Mucosa of gallbladder (tissue), 1 donor: ENCODE measurements at places on chromosomes 13 and 19. TPM values are rescaled to one million over a fixed set of nuclear protein-coding genes. Genes with fewer than 3 reads are reported as not detected.

ANKRD24 gene
- total RNA-seq, result 3.4 TPM

KCNRG gene
- total RNA-seq, result 0.26 TPM

GRCh38 chr13:107069108-107069776 is 501.3 kb upstream of the ARGLU1 start:
- DNase-seq, result no peak

DNA sequence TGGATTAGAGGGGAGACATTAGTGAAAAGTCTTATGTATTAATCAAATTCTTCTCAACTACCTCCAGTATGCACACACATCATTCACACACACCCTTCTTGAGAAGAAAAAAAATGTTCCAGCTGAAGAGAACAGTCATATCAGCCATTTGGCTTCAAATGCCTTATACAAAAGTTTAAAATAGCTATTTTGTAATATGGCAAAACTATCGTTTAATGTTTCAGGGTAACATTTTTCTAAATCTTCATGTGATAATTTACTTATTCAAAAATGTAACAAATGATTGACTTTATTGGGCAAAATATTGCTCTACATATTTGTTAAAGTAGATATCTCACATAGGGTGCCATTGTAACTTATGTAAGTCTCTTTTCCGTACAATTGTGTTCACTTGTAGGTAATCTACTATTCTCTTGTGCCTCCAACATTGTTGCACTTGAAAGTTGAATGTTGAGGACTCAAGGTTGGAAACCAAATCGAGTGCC is 13.6 kb downstream of the ZIC2 start:
- DNase-seq, result no peak

- no peak for DNase-seq
Observed at GRCh38 chr19:808423-808775, 11.1 kb downstream of the PTBP1 start.

DNA sequence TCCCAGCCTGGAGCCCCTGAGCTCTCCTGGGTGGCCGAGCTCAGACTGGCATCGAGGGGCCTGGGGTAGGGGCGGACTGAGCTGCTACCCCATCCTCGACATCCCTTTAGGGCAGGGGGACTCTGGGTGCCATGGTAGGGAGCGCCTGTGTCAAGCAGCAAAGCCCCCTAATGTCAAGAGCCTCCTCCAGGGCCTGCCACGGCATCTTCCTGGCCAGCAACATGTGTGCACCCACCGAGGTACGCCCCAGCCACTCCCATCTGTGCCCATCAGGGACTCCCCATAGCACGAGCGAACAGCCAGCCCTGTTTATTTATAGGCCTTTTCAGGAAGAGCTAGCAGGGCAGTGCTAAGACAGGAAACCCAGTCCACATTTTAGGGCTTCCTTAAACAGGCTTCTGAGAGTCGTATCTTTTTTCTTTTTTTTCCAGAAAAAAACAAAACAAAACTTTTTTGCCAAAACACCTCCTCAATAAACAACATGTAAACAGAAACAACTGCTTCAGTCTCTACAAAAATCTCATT is 14.3 kb downstream of the LRP3 start:
- DNase-seq, result no peak

DNA sequence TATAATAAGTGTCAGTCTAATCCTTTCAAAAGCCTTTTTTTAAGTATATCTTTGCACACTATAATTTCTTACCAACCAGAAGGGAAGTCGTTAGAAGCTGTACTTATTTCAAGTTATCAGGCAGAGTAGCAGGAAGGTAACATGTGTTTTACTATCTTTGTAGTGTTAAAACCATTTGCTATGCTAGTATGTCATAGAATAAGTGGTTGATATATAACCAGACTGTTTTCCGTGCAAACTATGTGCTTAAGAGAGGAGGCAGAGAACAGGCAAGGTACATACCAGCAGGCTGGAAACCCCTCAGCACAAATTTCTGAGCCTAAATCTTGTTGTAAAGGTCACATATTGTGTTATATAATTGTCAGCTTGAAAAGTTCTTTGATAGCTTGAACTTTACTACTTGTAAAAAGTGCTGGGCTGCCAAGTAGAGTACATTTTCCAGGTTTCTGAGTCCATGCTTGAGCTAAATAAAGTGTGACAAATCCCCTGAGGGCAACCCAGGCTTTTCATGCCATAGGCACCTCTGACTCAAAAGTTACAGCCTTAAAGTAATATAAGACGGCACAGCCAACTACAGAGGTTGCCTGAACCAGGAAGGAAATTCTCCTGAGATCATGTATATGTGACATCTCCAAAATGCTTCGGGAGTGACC is 1297.4 kb downstream of the PCDH9 start:
- DNase-seq, result no peak

DNA sequence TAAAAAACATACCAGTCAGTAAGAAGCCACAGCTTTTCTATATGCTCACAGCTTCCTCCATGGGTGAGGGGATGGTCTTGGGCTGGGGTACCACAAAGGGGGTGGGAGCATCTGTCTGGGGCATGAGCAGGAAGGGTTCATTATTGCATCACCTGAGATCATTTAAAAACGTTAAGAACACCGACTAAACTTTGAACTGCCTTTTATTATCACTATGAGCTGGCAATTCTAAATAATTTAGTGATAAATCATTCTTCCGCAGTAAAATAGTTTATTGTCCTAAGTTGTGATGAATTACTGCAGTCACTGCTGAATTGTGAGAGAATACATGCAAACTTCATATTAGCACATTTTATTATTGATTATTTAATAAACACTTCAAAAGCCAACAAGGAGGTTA is 71.6 kb downstream of the KL start:
- no peak for DNase-seq

DNA sequence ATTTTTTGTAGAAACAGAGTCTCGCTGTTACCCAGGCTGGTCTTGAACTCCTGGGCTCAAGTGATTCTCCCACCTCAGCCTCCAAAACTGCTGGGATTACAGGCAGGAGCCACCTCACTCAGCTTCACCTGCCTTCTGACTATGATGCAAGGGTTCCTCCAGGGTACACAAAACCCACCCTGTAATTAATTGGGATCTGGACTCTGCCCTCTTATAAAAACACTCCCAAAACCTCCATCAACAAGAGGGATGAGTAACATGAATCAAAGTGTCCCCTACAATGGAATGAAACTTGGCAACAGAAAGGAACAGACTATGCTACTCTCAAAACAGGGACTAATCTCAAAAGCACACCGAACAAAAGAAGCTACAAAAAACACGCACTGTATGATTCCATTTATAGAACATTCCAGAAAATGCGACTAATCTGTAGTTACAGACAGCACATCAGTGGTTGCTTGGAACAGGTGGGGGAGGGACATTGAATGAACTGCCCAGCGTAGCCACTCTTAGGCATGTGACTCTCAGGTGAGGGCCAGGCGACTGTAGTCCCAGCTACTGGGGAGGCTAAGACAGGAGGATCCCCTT is 3.2 kb upstream of the PRR36 start:
- DNase-seq, result no peak

- DNase-seq, result no peak
Observed at GRCh38 chr19:42553292-42554045, 25.2 kb upstream of the CEACAM1 start.
